Heart right ventricle (tissue), 16 donors: ENCODE measurements at places on chromosomes 3 and 15.

DNA sequence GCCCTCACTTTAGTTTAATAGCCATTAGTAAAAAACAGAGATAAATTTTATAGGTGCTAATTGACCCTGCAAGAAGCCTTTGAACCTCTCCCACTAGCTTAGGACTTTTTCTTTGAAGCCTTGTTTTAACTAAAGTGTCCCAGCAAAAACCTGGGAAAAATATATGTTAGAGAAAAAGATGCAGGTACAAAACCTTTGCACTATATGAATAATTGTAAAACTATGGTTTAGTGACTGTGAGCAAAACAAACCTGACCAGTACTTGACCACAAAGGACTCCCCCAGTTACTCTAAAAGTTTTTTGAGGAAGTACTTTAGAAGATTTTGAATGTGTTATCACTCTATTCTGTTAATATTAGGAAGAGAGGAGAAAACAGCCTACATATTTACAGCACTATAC, 123.3 kb upstream of the TP63 start:
- no peak overlapping the region for H3K4me3 ChIP-seq
- H3K4me1 ChIP-seq: no peaks in the 10 kb centered on the region
- H3K36me3 ChIP-seq: no peaks in the 10 kb centered on the region
- H3K27me3 ChIP-seq: no peaks in the 10 kb centered on the region
- no peak for DNase-seq

- peak overlapping the region; percentile 95 for H3K27ac ChIP-seq
- no peaks in the 10 kb centered on the region for H3K36me3 ChIP-seq
- H3K27me3 ChIP-seq: peaks cover 10% of the 10 kb centered on the region
Measured at GRCh38 chr3:174441588-174442301, 417.4 kb upstream of the NAALADL2 start.

GRCh38 chr3:133169331-133170068, 131.3 kb downstream of the TMEM108 start:
- no peak overlapping the region for H3K4me3 ChIP-seq
- H3K4me1 ChIP-seq: no peaks in the 10 kb centered on the region
- DNase-seq: no peak

GRCh38 chr15:37751401-37751800, 183.0 kb upstream of the TMCO5A start:
- no peaks in the 10 kb centered on the region for H3K4me1 ChIP-seq
- no peaks in the 10 kb centered on the region for H3K27me3 ChIP-seq

DNA sequence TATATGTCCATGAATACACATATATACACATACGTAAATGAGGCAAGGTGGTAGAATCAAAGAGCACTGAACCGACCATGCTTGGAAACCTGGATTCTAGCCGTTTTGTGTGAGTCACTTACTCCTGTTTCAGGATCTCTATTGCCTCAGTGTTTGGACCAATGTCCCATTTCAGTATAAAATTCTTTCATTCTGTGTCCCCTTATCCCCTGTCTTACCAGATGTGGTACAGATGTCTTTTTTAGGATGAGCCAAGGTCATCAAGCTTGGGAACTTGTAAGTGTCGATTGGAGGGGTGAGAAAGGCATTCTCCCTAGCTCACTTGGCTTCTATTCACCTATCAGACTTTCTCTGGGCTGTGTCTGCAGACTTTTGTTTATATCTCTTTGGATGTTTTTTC, 139.9 kb upstream of the CHL1 start:
- H3K36me3 ChIP-seq: no peaks in the 10 kb centered on the region
- no peaks in the 10 kb centered on the region for H3K27me3 ChIP-seq
- no peak overlapping the region for H3K4me3 ChIP-seq
- DNase-seq: no peak

DNA sequence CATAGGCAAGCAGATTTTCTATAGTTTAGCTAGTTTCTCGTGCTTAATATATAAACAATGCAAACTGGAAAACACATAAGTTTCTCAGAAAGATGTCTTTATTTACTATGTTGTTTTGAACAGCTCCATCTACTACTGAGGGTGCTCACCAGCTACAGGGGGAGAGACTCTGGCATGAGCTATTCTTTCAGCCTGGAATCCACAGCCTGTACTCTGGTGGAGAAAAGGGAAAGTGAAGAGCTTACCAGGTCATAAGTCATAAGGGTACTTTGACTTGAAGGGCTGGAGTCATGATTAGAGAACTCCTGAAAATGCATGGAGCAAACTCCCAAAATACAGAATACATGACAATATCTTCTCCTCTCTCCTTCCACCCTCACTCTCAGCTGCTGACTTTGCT, 4.4 kb upstream of the AVEN start:
- H3K4me3 ChIP-seq: no peak overlapping the region
- no peaks in the 10 kb centered on the region for H3K27me3 ChIP-seq
- H3K27ac ChIP-seq: no peak overlapping the region
- H3K36me3 ChIP-seq: no peaks in the 10 kb centered on the region
